Stimulated activated CD8-positive, alpha-beta memory T cell treated with anti-CD3 and anti-CD28 coated beads, Interleukin-7, amount 100 ng/mL, for 1 hour (primary cell): ENCODE measurements at places on chromosomes 5 and 9.

- no peak for DNase-seq
These were observed 36.7 kb downstream of the OLFML2A start for GRCh38 chr9:124813501-124814163.

GRCh38 chr9:100466829-100467221 is 6.1 kb upstream of the TMEFF1 start:
- no peak for DNase-seq

DNA sequence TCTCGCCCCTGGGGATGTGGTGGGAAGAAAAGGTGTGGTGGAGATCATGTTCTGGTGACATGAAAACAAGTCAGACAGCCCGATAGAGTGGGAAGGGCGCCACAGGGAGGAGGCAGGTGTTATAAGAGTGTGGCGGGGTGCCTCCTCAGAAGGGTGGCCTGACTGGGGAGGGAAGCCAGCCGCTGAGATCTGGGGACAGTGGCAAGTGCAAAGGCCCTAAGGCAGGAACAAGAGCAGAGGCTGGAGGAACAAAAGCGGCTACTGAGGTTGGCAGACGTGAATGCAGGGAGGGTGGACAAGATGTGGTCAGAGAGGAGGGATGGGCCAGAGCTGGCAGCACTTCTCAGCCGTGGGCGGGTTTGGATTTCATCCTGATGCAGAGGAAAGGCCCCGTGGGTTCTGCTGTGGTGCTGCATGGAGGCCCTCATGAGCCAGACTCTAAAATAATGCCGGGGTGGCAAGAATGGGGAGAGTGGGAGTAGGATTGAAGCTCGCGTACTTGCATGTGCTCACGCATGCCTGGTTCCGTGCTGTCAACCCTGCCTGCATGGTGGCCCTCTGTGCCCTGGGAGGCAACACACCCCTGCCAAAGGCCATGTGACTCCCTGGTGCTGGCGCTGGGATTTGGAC is 89.2 kb downstream of the MVB12B start:
- DNase-seq: no peak

- no peak for DNase-seq
These were observed 104.5 kb upstream of the LHFPL2 start for GRCh38 chr5:78753093-78753531.

DNA sequence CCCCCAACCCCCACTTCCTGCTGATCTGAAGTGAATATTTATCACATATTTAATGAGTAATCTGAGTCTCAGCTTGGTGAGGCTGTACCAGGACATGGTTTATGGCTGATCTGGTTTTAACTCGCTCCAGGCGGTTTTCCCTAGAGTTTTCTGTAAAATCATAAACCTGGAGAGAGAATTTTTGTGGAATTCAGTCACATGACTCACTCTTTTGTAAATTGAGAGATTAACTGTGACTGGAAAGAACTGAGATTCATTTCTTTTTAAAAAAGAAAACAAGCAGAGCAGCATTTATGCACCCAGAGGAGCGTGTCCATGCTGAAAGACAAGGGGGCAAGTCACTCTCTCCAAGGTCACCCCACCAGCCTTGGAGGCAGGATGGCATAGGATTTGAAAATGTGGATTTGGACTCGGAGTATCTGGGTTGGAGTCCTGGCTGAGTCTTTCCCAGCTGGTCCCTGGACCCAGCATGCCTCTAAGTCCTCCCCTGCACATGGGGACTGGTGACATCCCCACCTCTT is 81.8 kb downstream of the ZNF618 start:
- DNase-seq: no peak

GRCh38 chr9:118985851-118986250 is 383.4 kb downstream of the BRINP1 start:
- no peak for DNase-seq

DNA sequence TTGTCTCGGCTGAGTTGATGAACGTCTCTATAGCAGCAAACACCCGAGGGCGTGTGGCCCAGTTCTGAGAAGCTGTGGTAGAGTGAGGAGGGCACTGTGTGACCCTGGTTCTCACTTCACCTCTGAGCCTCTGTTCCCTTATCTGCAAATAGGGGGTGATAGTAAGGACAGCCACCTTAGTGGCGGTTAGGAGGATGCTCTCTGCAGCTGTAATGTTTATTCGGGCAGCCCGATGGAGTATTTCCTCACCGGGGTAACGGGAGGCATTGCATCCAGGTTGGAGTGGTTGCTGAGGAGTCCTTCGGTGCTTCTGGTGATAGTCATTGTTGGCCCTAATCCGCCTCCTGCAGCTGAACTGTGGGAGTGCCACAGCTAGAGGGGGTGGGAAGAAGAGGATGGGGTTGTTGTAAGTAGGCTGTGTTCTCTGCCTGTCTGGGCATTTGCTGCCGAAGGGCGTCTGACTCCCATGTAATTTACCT is 13.9 kb downstream of the PRRC2B start:
- DNase-seq: no peak

DNA sequence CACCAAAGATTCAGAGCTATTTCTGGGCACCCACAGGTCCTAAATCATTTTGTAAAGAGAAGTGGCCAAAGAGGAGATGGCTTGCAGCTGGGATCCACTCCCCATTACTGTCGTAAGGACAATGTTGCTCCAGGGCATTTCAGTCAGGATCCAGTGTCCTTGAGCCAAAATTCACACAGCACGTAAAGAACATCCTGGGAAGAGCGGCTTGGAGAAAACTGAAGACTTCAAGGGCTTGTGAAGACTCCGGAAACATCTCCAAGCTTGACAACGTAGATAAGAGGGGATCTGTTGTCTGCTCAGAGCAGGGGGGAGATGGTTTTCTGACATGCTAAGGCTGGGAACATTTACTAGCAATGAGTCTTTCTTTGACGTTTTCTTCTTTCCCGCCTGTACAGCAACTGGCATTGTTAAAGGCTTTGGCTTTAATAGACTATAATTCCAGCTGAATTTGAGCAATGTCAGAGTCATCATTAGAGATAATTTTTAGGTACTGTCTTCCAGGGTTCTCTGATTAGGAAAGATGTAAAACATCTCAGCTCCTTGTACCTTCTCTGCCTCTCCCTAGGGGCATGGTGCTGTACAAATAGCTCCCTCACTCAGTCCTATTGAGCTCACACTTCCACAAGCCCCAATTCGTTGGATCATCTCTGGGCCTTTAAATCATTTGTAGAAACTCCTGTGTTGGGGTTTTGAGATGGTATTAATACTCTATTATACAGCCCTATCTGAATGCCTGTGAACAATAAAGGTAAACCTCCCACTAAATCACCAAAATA is 39.7 kb downstream of the EGFLAM start:
- DNase-seq: no peak

GRCh38 chr5:93582677-93583438 is at the start of gene NR2F1:
Gene NR2F1 (plus strand): TSS chr5:93583222. CDS start chr5:93585024, 1,802 bp downstream.
- DNase-seq: no peak

- no peak for DNase-seq
These were observed 20.2 kb upstream of the ORM1 start for GRCh38 chr9:114302727-114303126.

- no peak for DNase-seq
These were observed 10.5 kb downstream of the COL15A1 start for GRCh38 chr9:98954244-98954610.

DNA sequence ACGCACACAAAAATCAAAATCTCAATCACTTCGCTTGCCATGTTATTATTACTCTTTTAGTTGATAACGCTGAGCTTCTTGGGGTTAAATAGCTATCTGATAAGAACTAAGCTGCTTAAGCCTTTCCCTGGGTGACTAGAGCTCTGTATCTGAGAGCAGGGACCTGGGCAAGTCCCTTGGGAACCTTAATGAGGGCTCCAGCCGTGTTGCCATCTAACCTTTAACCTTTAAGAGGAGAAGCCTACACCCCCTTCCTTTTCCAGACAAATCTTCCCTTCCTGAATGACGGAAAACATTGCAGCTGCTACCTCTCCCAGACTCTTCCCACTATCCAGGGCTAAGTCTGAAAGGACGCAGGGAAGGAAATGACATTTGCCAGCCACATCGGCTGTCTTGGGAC is 216.5 kb upstream of the RAI14 start:
- DNase-seq: no peak

GRCh38 chr5:88984040-88984439 is 101.1 kb upstream of the MEF2C start:
- DNase-seq: no peak

GRCh38 chr5:178368274-178368673 is 135.7 kb upstream of the PHYKPL start:
- no peak for DNase-seq

DNA sequence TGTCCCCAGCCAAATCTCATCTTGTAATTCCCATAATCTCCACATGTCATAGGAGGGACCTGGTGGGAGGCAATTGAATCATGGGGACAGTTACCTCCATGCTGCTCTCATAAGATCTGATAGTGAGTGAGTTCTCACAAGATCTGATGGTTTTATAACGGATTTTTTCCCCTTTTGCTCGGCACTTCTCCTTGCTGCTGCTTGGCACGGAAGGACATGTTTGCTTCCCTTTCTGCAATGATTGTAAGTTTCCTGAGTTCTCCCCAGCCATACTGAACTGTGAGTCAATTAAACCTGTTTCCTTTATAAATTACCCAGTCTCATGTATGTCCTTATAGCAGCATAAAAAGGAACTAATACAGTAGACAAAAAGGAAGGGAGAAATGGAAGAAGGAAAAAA is 76.7 kb upstream of the CCNG1 start:
- DNase-seq: no peak

DNA sequence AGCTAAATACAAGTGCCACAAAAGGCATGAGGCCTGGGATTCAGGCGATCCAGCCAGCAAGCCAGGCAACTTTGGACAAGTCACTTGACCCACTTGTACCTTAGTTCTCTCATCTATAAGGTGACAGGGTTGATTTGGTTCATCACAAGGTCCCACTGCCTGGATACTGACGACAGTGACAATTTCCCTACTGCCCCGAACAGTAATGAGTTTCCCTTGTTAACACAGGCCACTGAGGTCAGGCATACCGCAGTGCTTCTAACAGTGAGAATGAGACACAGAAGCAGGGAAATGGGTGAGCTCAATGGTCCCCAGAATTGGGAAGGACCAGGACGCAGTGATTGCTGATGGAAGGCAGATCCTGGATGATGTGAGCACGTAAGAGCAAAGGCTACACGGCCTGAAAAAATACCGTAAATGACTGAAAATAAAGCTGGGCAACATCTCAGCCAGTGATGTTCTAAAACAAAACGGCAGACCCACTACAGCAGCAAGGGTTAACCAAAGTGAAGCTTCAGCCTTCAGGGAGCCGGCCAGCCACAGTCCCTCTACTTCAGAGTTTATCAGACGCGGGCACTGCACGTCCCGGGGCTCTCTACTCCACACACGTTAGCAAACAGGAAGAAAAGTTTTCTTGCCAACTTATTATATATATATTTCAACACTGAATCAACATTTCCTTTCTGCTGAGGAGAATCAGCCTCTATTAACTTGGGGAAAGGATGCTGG is 846 bp downstream of the MGAT1 start:
- DNase-seq: no peak

DNA sequence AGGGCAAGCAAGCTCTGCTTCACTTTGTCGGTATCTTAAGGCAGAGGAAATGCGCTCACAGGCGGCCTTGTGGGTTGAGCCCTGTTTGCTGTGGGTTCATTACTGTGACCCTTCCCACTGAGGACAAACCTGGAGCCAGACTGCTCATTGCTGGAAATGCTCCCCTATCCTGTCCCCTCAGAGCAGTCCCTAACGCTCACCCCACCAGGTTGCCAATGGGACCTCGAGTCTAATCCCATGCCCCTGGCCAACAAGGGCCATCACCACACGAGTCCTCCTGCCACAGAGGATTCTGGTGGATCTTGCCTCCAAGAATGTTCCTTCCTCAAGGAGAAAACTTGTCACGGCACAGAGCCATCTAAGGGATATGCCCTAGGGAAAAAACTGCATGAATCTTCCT is 14.6 kb downstream of the IPPK start:
- DNase-seq: no peak

DNA sequence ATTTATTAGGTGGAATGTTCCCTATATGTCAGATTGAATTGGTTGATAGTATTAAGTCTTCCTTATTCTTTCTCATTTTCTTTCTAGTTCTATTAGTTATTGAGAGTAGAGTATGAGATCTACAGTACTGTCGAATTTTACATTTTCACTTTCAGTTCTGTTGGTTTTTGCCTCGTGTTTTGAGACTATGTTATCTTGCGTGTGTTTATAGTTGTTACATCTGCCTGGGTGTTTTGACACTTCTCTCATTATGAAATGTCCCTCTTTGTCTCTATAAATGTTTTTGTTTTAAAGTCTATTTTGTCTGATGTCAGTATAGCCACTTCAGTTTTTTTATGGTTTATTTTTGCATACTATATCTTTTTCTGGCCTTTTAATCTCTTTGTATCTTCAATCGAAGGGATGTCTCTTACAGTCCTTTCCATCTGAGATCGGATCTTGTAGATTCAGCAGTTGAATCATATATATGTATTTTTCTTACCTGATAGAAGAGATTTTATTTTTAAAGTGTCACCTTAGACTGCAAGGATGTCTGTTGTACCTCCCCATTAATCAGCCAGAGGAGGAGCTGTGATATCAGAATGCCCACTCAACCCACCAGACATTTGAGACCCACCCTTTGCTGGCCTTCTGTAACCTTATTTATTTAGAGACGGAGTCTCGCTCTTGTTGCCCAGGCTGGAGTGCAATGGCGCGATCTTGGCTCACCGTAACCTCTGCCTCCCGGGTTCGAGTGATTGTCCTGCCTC is 20.7 kb downstream of the EHMT1 start:
- DNase-seq: no peak

DNA sequence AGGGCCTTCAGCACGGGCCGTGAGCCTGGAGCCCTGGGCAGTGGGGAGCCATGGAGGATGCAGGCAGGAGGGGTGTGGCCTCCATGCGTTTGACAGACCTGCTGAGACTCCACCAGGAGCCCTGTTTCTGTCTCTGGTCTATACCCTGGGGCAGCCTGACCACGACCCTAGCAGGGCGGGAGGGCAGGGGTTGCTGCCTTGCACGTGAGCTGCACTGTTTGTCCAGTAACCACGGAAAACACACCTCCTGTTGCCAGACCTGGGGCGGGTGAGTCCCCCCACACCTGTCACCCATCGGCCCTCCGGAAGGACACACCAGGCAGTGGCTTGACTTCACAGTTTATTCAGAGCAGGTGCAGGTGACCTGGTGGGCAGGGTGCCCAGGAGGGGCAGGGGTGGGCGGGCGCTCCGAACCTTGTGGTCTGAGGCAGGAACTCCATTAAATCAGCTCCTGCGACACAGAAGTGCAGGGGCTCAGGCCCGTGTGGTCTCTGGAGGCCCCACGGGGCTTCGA is 3.9 kb downstream of the LCN8 start:
- DNase-seq: no peak
